Neural progenitor cell (in vitro differentiated cells): ENCODE measurements at places on chromosomes 7 and 10.

- no peak for DNase-seq
These were observed 28.0 kb upstream of the HABP2 start for GRCh38 chr10:113524539-113525490.

DNA sequence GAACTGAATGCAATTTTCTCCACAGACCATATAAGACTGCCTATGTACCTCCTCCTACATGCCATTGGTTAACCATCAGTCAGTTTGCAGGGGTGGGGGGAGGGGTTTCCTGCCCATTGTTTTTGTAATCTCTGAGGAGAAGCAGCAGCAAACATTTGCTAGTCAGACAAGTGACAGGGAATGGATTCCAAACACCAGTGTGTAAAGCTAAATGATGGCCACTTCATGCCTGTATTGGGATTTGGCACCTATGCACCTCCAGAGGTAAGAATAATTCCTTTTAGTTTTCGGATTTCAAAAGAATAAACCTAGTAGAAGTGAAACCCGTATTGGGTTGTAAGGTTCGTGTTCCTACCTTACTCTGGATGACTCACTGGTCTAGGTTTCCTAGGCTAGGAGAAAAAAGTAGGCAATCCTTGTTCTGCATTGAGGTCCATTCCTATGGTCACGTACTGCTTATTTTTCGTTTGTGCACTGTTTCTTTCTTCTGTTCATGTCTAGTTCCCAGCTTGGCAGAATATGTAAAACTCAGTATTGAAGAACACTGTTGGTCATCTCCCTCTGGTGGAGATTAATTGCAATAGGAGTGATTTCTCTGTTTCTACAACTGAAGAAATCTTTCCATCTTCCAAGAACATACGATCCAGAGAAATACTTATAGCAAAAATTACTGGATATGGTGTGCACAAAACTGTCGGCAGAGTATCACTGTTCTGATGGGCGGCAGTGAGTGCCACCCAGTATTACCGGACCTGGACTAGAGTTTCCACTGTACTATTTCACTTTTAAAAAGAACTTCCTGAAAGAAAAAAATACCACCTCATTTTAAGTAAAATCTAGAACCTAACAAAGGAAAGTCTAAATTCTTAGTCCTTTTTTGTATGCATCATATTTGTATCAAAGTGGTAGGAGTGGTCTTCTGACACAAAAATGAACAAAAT, at the start of gene AKR1C3:
AKR1C3 (plus strand) TSS at position 150 of the 941 bp plus-strand sequence; CDS start at position 181, 31 bp downstream.
- DNase-seq: no peak

DNA sequence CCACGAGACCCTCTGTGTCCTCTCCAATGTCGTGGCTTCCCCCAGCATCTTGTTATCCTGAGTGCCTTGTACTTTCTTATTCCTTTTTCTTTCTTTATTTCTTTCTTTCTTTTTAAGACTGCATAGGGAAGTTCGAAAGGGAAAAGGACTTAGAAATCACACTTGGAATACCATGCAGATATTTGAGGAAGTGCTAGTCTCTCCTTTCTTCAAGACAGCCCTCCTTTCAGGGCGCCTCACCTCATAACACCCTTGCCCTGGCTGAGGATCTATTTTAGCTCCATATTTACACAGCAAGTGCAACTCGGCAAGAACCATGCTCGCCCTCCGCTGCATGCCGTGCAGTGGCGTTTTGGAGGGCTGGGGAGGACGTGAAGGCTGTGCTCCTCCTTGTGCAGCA, 232.3 kb upstream of the GLI3 start:
- no peak for DNase-seq

DNA sequence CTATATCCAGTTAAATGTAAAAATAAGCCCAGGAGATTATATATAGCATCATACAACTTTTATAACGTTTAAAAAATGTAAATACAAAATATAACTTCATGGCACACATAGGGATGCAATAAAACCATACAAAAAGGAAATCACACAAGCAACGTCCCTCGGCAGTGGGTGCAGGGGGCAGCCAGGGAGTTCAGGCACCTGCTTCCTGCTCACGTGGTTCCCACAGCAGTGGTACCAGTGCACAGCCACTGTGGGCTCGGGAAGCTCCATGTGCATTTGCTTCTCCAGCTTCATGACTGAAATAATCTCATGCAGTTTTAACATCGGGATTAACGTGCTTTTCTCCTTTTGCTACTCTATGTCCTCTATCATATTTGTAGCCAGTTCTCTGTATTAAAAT, 255.5 kb upstream of the CXCL12 start:
- DNase-seq: no peak

- no peak for DNase-seq
These were observed 33.9 kb downstream of the STRIP2 start for GRCh38 chr7:129468087-129468486.
